Dermis microvascular lymphatic vessel endothelial cell (primary cell): ENCODE measurements at places on chromosomes 3 and 15.

GRCh38 chr15:93428807-93429351, 339.9 kb upstream of the RGMA start:
- no peak for DNase-seq

DNA sequence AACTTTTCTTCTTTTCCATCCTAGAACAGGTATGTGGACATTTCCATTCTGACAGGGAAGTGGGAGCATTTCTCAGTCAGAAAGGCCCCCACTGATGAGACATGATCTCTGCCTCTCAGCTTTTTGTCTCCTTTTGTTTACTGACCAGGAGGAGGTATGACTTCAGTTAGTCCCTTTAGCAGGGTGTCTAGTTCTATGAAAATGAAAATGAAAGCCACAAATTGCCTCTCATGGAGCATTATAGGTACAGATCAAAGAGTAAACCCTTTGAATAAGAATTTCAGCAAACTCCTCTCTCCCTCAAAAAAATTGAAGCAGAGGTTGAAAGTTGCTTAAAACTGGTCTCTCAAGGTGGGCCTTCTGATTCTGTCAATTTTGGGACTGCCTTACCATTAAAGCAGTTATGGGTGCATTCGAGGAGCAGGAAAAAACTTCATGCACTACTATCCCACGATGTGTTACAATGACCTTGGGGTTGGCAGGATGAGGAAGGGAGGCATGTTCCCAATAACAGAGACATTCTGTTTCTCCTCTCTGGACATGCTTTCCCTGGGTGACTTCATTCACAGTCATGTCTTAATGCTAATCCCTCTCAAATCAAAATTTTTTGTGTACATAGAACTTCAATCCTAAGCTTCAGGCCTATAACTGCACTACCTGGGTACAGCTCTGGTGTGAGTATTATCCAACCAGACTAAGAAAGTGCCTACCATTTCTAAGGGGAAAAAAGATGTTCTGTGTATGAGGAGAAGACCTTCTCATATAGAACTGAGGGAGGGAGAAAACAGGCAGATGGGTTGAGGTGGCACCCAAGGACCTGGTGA, 50.6 kb upstream of the TBC1D23 start:
- peak; percentile 4 for DNase-seq

- peak; percentile 80 for DNase-seq
These were observed 103.0 kb downstream of the P3H2 start for GRCh38 chr3:190017521-190018288.

DNA sequence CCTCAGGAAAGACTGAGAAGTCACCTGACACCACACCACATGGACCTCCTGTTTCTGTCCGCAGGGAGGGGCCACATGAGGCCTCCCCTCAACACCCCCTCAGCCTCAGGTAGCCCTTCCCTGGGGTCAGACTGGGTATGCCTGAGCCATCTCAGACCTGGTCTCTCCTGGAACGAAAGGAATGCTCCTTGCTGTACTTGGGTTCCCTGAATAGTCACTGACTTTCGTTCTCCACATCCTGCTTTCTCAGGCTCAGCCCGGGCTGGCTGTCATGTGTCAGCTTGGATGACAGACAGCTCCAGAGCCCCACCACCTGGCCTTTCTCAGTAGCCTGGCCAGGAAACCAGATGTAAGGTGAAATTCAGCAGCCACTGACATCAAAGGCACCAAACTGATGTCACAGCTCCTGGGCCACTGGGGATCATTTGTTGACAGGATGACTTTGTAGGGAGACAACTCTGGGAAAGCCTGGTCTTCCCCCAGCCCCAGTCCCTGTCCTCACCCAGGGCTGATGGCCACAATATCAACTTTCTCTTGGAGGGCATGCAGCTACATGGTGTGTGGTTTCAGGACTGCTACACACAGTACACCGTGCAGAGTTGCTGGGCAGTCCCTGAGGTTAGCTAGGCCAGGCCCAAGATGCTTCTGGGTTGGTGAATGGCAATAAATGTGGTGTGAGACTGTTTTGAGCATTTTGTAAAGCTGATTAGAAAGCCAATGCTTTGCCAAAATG, 141.4 kb upstream of the MRPS22 start:
- peak; percentile 13 for DNase-seq

DNA sequence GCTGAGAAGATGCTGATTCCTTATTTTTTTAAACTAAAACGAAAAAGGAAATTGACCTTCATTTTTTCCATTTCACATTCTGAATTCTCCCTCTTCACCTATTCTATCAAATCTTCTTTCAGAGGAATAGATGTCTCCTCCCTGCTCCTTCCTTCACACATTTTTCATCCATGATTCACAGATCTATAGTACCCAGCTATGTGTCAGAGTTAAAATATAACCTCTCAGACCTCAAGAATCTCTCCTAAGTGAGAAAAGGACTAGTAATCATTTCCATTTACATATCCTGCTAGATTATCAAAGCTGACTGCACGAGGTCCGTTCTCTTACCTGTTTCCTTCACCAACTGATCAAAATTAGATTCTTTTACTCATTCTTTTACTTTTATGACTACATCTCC, 1297.6 kb upstream of the ALCAM start:
- no peak for DNase-seq

GRCh38 chr3:32373276-32373675, 18.4 kb upstream of the CMTM7 start:
- no peak for DNase-seq

- DNase-seq: no peak
These were observed 17.3 kb downstream of the FAM174B start for GRCh38 chr15:92638291-92638708.

DNA sequence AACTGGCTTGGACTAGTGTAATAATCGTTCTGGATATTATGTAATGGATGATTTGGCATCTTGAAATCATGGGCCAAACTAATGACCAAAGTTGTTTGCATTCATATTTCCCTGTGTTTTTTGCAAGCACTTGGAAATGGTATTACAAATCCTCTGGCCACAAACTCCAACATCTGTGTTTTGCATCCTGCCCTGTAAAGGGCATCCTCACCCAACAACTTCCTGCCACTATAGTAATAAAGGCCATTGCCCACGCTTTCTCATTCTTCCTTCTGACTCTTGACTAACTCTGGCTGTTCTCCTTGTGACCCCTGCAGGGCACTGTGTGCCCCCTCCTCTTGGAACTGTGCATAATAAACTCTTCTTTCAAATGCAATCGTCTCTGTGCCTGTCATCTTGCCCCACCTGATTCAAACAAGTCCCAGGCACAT, 25.4 kb upstream of the PSMD6 start:
- peak; percentile 14 for DNase-seq

DNA sequence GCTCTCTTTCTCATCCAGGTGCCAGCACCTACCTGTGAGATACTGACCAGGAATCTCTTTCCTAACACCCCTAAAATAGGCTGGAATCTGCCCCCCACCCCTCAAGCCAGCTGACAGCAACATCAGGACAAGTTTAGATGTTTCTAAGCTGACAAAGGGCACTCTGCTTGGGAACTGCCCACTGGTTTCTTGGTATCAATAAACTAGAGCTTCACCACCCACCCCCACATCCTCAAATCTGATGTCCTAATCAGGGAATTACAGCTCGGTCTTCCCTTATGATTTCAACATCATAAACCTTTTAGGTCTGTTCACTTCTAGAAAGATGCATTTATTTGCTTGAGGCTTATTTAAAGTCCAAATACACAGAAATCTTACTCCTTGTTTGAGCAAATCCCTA, 34.7 kb downstream of the CEP19 start:
- no peak for DNase-seq

DNA sequence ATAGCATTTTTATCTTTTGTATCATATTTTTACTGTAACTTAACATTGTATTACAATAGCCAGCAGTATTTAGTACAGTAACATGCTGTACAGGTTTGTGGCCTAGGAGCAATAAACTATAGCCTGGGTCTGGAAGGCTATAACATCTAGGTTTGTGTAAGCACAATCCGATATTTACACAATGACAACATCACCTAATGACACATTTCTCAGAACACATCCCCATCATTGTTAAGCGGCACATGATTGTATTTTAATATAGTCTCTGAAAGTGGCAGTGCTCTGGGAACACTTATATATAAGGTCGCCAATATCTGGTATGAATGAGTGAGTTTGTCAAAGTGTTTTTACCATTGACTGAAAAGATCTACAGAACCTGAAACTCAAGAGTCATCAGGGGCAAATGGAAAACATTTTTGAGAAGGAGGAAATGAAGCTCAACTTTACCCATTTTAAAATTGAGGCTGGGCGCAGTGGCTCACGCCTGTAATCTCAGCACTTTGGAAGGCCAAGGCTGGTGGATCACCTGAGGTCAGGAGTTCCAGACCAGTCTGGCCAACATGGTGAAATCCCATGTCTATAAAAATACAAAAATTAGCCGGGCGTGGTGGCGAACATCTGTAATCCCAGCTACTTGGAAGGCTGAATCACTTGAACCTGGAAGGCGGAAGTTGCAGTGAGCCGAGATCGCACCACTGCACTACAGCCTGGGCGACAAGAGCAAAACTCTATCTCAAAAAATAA, 38.8 kb upstream of the TNFSF10 start:
- peak; percentile 16 for DNase-seq

- no peak for DNase-seq
These were observed 4.1 kb downstream of the EFCAB12 start for GRCh38 chr3:129424185-129424841.

DNA sequence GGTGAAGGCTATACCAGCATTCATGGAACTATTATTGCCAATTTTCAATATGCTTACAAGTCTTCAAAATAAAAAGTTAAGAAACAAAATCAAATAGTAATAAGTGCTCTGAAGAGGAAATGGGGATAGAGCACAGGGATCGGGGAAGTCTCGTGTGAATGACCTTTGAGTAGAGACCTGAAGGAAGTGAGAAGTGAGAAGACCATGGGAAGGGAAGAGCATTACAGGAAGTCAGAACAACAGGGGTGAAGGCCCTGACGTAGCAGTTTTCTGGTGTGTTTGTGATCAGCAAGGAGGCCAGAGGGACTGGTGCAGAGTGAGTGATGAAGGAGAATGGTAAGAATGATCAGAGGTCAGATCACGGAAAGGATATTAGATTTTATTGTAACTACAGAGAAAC, 48.1 kb downstream of the STAC start:
- DNase-seq: no peak

GRCh38 chr15:45326280-45326679, 52.1 kb downstream of the GATM start:
- no peak for DNase-seq

GRCh38 chr3:195809291-195809785, 2.4 kb downstream of the MUC4 start:
- DNase-seq: no peak

GRCh38 chr15:93144463-93145236, 55.6 kb upstream of the RGMA start:
- no peak for DNase-seq

GRCh38 chr3:25153561-25153960, 274.5 kb upstream of the RARB start:
- DNase-seq: no peak

GRCh38 chr3:17730318-17730967, 12.0 kb downstream of the TBC1D5 start:
- DNase-seq: no peak

DNA sequence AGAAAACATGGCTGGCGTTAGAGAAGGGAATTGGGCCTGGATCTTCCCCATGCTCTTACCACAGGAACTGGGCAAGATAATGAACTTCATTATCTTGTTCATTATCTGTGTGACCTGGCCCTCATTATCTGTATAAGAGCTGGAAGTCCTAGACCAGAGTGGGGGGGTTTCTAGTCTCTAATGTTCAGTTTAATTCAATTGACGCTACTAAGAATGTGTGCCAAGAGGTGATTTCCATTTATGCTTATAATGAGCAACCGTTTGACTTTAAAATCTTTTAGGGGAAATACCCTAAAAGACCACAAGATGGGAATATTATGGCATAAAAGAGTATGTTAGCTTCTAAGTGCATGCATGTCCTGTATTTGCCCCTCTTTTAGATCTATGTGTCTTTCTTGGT, 59.1 kb upstream of the CSTA start:
- DNase-seq: no peak

- DNase-seq: no peak
These were observed 393.2 kb downstream of the C3orf38 start for GRCh38 chr3:88542916-88543315.

DNA sequence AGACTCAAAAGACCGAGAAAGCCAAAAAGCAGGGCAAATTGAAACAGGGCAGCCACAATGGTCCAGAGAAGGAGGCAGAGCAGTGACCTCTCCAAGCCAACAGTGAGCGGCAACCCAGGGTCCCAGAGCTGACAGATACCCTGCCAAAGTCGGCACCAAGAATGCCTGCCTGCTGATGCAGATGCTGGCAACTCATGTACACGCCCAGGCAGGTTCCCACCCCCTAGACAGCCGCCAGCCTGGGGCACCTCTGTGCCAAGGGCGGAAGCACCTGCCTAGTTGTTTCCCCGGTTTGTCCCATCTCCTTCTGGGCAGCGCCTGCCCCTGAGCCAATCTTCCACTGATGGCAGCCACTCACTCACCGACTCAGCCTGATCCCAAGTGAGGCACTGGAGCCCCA, 22.1 kb downstream of the KLHL25 start:
- DNase-seq: peak; percentile 17

DNA sequence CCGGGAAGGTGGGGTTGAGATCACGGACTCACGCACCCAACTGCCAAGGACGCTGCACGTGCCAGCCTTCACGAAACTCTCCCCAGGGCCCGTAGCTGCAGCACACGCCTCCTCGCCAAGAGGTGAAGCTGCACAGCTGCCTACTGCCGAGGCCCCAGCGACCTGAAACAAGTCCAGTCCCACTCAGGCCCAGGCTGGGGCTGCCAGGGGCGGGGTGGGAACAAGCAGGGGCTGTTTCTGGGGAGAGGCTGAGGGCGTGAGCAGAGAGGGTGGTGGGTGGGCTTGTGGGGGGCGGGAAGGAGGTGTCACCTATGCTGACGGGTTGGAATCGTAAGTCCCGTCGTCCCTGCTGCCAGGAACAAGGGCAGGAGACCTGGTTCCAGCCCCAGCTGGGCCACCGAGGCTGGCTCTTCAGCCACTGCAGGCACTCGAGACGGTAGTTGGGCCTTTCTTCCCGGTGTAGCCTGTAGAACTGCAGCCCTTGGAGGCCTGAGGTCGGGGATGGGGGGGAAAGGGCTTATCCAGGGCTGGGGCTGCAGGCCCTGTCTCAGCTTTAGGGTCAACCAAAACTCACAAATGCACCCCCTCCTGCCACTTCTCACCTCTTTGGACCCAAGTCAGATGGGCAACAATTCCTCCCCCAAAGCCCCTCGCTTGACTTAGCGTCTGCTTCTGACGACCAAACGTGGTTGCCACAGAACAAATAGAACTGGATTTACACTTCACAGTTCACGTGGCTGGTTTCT, 44.4 kb downstream of the MUC20 start:
- no peak for DNase-seq

- DNase-seq: no peak
These were observed 332.2 kb upstream of the GBE1 start for GRCh38 chr3:82093641-82094040.

DNA sequence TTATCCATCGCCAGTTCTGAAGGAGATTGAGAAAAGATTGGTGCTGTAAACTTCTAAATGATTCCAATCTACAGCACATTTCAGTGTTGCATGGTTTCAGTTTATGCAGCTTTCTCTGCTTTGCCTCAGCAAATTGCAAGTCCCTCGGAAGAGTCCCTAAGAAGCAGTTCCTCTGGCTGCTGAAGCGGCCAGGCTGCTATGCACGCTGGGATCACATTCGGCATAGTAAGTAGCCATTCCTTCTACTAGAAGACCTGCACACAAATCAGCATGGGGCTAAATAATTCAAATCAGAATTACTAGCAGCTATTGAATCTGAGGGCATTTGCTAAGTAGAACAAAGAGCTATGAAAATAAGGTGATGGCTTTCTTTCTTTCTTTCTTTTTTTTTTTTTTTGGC, 769.5 kb downstream of the AGBL1 start:
- DNase-seq: no peak
